ENCODE measurements at places on chromosomes 7 and 10.

DNA sequence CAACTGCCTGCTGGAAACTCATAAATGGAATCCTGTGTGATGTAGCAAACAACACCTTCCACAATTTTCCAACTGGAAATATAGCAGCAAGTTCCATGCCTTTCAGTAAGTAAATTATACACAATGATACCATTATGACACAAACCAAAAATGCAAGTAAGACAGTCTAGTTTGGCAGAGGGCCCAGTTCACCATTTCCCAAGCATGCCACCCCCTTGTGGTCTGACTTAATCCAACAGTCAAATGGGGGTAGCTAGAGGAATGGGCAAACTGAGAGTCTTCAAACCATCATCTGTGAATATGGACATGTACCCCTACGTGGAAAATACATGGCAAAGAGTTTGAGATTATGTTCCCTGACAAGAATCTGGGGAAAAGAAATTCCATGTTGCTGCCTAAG, 137.6 kb upstream of the VWC2 start:
- peak; percentile 6 for DNase-seq

GRCh38 chr10:85609509-85609908, 757.1 kb downstream of the GRID1 start:
- no peak for DNase-seq

DNA sequence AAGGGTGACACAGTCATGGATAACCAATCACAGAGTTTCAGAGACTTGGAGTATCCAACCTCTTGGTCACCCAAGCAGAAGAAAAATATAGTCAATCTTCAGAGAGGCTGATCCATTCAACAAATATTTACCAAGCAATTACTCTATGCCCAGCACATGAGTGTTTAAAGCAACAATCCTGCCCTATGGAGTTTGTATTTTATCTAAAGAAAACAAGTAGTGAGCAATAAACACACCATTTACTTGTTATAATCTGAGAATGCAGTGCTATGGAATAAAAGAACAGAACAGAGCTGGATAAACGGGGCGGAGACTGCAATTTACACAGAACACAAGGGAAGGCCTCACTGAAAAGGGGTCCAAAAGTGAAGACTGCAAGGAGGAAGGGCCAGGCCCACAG, 63.8 kb downstream of the GRB10 start:
- DNase-seq = no peak

DNA sequence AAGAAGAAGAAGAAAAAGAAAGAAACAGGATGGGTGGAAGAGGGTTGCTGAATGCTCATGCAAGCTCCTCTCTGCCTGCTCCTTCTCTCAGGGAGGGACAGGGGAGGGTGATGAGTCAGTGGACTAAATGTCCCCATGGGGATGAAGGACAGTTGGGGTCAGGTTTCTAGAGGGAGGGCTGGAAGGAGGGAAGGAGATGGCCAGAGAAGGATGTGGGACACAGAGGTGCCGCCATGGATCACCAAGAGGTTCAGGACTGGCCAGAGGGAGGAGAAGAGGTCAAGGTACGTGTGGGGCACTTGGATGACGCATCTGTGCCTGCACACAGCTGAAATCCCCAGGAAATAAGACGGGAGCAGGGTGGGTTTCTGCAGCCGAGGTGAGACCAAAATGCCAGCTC, 88.9 kb upstream of the GTF2I start:
- DNase-seq = no peak

DNA sequence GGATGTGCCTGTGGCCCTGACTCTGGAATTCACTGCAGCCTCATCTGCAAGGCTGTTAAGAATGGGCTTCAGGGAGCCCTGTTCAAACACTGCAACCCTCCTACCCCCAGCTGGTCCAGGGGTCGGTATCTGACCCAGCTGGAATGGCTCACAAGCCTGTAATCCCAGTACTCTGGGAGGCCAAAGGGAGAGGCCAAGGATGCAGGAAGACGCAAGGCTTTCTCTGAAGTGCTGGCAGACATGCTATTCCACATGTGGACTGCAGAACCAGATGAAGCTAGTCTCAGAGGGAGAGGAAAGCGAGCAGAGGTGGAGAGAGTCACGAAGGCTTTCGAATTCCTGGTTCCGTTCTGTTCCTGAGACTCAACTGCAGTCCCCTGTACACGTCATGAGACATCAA, 45.0 kb downstream of the ESYT2 start:
- DNase-seq = no peak

DNA sequence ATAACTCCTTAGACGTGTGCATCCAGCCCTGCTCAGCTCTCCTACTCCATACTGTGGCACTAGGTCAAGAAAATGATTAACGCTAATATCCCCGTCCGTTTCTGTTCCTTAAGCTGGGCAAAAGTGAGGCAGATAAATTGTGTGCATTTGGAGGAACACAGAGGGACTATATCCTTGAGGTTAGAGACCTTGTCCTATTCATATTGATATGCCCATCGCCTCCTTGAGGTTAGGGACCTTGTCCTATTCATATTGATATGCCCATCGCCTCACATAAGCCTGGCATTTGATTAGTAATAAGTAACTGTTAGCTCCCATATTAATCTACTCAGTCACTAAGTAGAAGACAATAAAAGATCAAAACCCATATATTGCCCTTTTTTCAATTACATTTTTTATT, 12.9 kb upstream of the TAX1BP1 start:
- DNase-seq = no peak
